HT1080 (cell line): ENCODE measurements at places on chromosomes 12 and 14. TPM values are rescaled to one million over a fixed set of nuclear protein-coding genes. Genes with fewer than 3 reads are reported as not detected.
A peak's percentile ranks its signal among the peaks of the same experiment; 100 is the strongest.

- DNase-seq = peak; percentile 25
Observed at GRCh38 chr12:77308056-77308455, 242.7 kb upstream of the E2F7 start.

Gene PLBD1
- total RNA-seq = not detected in 2 replicates

- no peak for DNase-seq
Observed at GRCh38 chr12:124496584-124496983, 70.8 kb downstream of the NCOR2 start.

DNA sequence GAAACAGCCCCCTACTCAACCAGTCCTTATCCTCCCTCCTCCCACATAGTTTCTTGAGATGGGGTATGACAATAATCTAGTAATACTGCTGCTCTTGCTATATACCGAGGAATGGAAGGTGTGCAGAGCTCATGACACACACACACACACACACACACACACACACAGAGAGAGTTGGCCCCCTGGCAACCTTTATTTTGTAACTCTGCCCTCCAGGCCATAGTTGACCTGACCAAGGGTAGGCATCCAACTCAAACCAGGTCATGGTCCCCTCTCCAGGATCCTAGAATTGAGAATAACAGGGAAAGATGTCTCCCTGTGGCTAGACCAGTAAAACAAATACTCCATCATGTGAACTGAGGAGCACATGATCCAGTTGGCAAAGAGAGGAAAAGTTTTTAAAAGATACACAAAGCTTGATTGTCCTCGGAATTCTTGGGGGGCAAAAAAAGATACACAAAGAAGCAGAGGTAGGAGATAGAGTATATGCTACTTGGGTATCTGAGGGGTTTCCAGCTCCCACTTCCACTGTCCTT lies 11.3 kb downstream of the ERO1A start:
- DNase-seq = no peak

DNA sequence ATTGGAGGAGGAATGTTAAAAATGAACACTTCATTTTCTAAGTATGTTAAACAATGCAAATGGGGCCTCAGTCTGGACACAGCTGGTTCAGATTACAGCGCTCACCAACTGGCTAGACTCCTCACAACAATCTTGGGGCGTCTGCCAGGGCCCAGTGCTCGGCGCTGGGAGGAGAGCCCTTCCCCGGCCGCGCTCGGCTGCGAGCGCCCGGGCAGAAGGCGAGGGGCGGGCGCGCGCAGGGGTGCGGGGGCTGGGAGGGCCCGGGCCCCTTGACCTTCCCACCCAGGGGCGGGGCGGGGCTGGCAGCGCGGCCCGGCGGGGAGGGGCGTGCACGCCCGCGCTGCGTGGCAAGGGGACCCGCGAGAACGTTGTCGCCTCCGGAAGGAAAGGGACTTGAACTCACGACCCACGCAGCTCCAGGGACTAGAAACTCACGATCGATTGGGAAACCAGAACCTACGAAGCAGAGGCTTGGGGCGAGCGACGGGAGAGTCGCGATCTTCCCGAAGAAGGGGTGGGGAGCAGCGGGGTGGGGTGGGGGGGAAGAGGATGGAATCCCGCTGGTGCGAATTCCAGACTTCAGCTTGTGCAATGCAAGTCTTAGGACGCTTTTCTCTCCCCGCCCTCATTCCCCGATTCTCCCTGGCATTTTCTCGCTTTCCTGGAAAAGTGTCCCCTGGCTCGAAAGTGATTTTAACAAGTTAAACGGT lies at the start of gene FBLN5:
FBLN5 (minus strand) TSS at position 220 of the 710 bp plus-strand sequence. CDS start 465 bp downstream, outside the sequence.
- DNase-seq = no peak

- DNase-seq = peak; percentile 17
Observed at GRCh38 chr14:64680013-64680713, 24.1 kb upstream of the PLEKHG3 start.

- DNase-seq = no peak
Observed at GRCh38 chr12:129665414-129665813, 238.4 kb downstream of the TMEM132D start.

- no peak for DNase-seq
Observed at GRCh38 chr12:122730215-122731014, at the start of gene HCAR1. HCAR1 (minus strand) TSS chr12:122730844; CDS start chr12:122730339, 505 bp downstream.

Gene NPFF
- not detected in 2 replicates for total RNA-seq

GRCh38 chr14:34472706-34473279 lies 10.8 kb upstream of the SPTSSA start:
- no peak for DNase-seq

- no peak for DNase-seq
Observed at GRCh38 chr14:100526632-100527031, 60.6 kb downstream of the BEGAIN start.

DNA sequence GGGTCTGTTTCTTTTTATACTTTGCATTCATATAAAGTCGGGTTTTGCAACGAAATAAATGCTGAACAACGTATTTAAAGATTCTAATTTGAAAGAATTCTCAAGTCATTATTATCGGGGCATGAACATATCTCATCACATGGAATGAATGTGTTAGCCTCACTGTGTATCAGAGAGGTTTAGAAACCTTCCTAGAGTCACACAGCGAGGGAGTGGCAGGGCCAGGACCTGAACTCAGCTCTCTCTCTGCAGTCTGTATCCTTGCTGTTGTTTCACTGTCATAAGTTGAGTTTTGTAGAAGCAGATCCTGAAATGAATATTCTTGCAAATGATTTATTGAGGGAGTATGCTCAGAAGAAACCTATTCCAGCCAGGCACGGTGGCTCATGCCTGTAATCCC lies 209.2 kb upstream of the NOS1 start:
- no peak for DNase-seq

GRCh38 chr12:119178544-119179334 lies at the start of gene HSPB8:
HSPB8 (plus strand) TSS chr12:119178931; CDS start chr12:119179313, 382 bp downstream.
- peak; percentile 76 for DNase-seq

Gene TSPAN19
- total RNA-seq = 0.10 TPM in 1 of 2 replicates, not detected in the other

Gene RGS6
- total RNA-seq = not detected in 2 replicates

Gene ISM2
- not detected in 2 replicates for total RNA-seq

Gene NGB
- not detected in 2 replicates for total RNA-seq

- DNase-seq = peak; percentile 30
Observed at GRCh38 chr14:50859296-50859624, 12.6 kb upstream of the ABHD12B start.

DNA sequence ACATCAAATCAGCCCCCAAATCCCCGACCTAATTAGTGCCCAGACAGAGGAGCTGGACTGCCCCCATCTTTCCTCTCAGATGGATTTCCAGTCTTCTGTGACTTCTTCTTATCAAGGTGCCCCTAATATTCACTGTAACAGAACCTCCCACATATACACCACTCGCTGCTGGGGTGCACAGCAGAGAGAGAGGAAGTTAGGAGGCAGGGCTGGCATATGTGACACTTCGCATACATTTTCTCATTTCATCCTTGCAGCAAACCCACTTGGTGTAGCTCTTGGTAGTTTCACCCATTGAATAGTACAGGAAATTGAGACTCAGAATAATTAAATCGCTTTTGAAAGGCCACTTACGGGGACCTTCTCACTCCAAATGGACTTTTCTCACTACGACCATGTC lies 56.5 kb upstream of the CCND2 start:
- no peak for DNase-seq

Gene GPR84
- total RNA-seq = not detected in 2 replicates

DNA sequence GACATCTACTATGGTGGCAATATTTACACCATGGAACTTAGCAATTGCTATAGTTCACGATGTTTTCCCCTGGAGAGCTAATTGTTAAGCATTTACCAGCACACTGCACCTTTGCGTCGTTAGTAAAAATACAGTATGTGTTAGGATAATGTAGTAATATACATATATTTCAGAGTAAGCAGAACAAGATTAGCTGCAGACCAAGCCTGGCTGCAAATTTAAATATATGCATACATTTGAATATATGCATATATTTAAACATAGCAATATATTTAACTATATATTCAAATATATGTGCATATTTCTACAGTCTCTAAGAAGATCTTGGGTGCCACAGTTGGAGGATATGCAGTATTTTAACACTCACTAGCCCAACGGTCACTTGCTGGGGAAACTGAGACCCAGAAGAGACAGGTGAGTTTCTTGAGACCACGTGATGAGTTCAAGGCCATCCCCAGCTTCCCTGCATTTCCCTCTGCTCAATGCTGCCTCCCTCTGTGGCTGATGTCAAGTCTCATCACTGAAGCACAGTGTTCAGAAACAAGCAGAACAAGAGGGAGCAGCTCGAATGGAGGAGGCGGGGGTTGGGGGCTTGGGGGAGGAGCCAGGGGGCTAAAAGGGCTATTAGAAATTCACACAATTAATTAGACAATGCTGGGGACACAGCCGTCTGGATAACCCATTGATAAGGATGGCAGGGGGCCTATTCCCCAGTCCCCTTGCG lies 708.0 kb downstream of the MED13L start:
- DNase-seq = no peak

GRCh38 chr12:67086116-67086515 lies 183.0 kb upstream of the CAND1 start:
- DNase-seq = no peak

GRCh38 chr12:110677206-110677911 lies 11.6 kb downstream of the HVCN1 start:
- no peak for DNase-seq

Gene SENP1
- total RNA-seq = 18.0 and 27.5 TPM in 2 replicates

GRCh38 chr12:119201789-119202543 lies 23.2 kb downstream of the HSPB8 start:
- no peak for DNase-seq

Gene PLEKHD1
- not detected in 2 replicates for total RNA-seq

DNA sequence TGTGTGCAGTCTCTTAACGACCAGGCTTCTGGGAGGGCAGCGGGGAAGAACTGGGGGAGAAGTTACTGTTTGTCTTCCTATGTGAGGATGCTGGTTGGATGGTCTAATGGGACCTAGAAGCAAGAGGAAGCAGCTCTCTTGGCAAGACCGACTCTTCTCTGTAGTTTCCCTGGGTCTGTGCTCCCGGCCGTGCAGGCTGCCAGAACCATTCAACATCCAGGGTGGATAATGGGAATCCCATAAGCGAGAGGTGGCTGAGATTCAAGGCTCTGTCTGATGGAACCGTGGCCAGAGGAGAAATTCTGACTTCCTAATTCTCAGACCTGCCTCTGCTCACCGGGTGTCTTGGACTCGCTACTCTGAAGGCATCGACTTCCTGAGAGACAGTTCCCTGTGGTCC lies 561.0 kb upstream of the TBX3 start:
- DNase-seq = no peak

GRCh38 chr12:46787496-46788055 lies 38.2 kb downstream of the SLC38A4 start:
- no peak for DNase-seq

Gene CLEC14A
- total RNA-seq = not detected in 2 replicates

- DNase-seq = no peak
Observed at GRCh38 chr12:131362291-131363211, 348.3 kb upstream of the SFSWAP start.

Gene KRT85
- not detected in 2 replicates for total RNA-seq

Gene OR2AP1
- total RNA-seq = not detected in 2 replicates

- no peak for DNase-seq
Observed at GRCh38 chr12:57234233-57234570, 4.7 kb downstream of the SHMT2 start.

DNA sequence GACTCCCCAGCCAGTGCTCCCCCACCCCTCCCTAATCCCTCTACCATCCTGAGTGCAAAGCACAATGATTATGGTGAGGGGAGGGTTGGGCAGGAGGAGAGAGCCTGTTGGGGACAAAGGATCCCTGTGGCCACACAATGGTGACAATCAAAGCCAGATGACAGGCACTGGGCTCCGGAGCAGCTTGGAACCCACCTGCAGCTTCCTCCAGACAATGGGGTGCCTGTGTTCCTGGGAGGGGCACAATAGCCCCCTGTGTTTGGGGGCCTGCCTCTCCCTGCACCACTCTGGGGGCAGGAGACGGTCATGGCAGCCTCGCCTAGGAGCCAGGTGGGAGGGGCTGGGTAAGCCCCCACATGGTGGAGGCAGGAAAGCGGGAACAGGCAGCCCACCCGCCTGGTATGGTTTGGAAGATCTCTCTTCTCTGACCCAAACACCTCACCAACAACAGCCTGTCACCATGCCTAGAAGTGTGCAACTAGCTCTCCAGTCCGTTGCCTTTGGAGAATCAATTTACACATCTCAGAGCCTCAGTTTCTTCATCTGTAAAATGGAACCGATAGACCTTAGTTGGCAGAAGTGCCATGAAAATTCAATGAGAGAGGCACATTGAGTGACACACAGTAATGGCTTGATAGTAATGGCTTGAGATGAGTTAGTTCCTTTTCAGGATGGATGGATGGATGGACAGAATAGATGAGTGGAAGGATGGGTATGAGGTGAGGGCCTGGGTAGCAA lies 53.0 kb downstream of the MVK start:
- no peak for DNase-seq

GRCh38 chr12:113422030-113422885 lies at the start of gene SDSL:
SDSL (plus strand) TSS chr12:113422380; CDS start chr12:113427983, 5,603 bp downstream.
- peak; percentile 95 for DNase-seq

Gene RIPK3
- 0.08 TPM in 1 of 2 replicates, not detected in the other for total RNA-seq

Gene FAM90A1
- not detected in 2 replicates for total RNA-seq

DNA sequence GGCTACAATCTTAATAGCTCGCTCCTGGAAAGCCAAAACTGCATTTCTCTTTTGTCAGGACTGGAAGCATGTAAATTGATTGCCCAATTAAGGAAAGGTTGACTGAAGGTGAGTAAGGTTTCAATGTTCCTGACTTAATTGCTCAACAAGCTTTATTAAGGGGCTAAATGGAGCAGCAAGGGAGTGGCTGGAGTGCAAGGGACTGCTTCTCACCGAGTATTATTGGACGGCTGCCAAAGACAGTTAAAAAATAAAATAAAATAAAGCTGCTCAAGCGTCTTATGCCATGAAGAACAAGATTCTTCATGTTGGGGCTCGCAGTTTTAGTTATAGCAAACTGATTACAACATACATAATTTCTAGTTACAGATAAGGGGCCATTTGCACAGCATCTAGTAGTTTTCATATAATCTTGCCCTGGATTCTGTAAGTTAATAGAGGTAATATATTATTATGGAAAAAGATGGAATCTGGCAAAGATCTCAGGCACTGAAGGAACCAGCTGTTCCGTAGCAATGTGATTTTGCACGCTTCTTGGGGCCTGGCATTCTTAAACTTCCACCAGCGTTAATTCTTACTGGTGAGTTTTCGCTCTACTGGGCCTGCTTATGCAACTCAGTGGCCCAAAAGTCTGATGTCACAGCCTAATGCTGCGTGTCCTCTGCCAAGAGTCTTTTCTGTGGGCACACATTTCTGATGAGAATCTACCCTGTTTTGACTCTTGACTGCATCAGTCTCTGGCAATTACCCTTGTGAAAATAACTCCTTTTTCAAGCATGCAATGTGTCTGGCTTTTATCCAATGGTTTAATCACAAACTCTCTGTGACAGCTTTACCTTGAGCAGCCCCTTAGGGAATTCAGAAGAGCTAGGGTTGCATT lies 108.5 kb downstream of the SLC38A1 start:
- DNase-seq = no peak

GRCh38 chr12:7450667-7451066 lies 6.7 kb upstream of the CD163L1 start:
- DNase-seq = peak; percentile 60
